ENCODE measurements at places on chromosomes 7 and 10.

GRCh38 chr10:23405540-23405939, 33.3 kb upstream of the OTUD1 start:
- DNase-seq = no peak

DNA sequence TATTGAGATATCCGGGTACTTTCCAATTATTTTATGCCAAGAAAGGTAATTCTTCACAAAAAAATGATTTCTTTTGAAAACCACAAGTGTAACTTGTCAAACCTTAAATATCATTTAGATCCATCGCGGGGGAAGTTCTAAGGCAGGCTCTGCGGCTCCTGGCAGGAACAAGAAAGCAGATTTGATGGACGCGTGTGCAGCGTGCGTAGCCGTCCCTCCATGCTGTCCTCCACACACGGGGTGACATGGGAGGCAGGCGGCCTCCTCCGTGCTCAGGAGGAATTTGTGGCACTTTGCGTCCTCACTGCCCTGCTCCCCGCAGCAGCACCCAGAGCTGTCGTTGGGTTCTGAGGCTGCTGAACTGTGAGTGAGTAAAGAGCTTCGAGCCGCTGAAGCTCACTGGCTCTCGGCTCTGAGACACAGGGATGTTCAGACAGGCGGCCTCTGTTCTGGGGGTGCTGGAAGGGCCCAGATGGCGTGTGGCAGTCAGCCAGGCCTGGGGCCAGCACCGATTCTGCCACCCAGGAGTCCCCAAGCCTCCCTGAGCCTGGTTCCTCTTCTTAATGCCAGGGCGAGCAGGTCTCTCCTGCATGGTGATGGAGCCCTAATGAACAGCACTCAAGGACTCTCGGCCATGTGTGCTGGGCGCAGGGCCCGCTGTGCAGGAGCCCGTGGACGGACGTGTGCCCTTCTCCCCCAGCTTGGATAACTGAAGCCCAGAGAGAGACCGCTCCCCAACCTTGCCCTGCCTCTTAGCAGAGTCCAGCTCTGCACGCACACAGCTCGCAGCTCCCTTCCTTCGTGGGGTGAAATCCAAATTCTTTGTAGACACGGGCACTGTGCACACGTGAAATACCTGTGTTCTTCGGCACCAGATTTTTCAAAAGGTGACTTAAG, 185.4 kb upstream of the SHH start:
- DNase-seq = no peak

GRCh38 chr7:35975851-35976454, 175.1 kb downstream of the SEPTIN7 start:
- DNase-seq = peak; percentile 40

- DNase-seq = no peak
Measured at GRCh38 chr10:46273506-46274477, 13.0 kb upstream of the ANTXRL start.

GRCh38 chr10:5457741-5458140, 41.6 kb downstream of the CALML5 start:
- DNase-seq = no peak

- no peak for DNase-seq
Measured at GRCh38 chr10:26318672-26319071, 102.1 kb downstream of the GAD2 start.

- no peak for DNase-seq
Measured at GRCh38 chr7:16727736-16728135, 25.8 kb upstream of the TSPAN13 start.

DNA sequence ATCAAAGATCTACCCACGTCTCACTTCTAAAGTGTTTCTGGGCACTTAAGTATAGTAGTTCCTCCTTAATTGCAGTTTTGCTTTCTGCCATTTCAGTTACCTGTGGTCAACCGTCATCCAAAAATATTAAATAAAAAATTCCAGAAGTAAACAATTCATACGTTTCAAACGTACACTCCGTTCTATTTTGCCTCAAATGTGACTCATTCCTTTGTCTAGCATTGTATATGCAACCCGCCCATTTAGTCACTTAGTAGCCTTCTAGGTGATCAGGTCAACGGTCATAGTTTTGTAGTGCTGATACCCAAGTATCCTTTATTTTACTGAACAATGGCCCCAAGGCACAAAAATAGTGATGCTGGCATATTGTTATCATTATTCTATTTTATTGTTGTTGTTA, 33.8 kb downstream of the HGF start:
- no peak for DNase-seq

DNA sequence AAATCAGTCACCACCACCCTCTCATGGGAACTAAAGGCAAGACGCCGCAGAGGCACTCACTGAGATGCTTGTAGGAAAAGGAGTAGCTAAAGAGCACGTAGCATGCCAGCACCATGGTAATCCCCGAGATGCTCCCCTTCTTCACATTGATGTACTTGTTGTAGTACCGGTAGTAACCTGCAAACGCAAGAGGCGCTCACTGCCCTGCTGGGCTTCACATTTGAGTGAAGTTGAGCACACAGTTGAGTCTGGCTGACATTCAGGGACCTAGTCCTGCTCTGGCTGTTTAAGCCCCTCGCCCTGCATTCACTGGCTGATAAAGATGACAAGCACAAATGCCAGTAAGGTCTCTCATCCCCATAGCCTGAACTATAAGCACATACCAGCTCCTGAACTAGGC, 6.9 kb downstream of the ATP5MF start:
- no peak for DNase-seq

- DNase-seq = no peak
Measured at GRCh38 chr10:28043941-28044340, 45.1 kb upstream of the ODAD2 start.

GRCh38 chr7:44881610-44882009, 3.7 kb downstream of the PURB start:
- no peak for DNase-seq

- no peak for DNase-seq
Measured at GRCh38 chr10:133010095-133010842, 67.9 kb upstream of the CFAP46 start.

DNA sequence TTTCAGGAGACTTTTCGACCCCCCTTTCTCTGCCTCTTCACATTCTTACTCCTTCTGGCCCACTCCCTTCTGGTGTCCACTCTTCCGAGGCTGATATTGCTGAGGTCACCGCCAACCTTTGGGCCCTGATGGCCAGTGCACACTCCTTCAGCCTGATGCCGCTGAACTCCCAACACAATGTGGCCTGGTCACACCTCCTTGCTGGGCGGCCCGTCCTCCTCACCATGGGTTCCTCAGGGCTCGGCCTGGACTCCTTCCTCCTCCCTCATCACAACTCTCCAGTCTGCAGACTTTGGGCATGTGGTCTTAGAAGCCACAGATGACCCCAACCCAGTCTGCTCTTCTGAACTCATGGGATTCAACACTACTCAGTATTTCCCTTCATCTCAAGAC, 583.0 kb upstream of the MGMT start:
- no peak for DNase-seq

DNA sequence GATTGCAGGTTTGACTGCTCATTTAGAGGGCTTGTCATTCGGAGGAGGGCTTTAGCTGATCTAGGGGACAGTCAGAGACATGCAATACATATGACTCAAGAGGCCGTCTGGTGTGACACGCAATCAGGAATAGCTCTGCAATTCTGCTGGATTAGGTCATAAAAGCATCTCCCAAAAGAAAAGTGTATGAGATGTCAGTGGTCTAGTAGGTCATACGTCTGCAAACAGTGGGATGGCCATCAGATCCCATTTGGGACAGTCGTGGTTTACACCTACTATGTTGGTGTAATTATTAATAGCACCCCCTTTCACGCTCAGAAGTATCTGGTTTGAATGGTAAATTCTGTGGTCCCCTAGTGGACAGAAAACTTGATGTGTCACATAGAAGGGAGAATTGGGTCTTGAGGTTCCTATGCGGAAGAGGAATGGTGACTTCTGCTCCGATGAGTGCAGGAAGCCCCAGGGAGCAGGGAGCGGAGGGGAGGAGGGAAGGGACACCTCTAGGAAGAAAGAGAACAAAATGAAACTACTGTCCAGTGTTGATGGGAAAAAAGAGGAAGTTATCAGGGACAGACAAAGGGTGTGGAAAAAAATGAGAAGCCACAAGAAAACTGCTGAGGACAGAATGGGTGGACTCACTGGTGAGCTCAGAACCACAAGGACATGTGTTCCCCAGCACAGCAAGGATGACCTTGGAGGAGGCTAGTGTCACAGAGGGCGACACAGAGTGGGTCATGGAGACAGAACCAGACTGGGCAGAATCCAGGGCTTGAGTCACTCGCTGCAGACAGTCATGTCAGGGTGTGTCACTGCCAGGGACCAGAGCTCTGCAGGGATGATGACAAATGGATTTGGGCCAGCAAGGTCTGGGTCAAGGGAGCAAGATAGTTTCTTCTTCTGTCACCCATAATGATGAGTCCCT, 59.9 kb downstream of the MAP3K8 start:
- peak; percentile 21 for DNase-seq

GRCh38 chr10:107492389-107492788, 327.9 kb upstream of the SORCS1 start:
- DNase-seq = no peak

DNA sequence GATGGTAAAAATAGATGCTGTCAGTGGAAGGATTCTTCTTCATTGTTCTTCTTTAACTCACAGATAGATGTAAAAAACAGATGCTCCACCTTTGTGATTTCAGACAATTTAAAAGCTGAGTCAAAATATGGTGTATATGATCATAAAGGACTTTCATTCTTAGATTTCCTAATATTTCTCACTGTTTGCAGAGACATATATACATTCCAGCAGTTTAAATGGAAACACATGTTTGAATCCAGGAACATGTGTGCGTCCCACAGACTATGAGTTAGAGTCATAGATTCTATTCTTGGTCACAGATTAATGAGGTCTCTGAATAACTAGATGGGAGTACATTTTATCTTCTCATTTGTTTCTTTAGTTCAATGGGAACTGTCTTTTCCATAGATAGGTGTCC, 109.6 kb downstream of the BICC1 start:
- DNase-seq = no peak

GRCh38 chr10:43068471-43069210, 8.2 kb upstream of the RET start:
- no peak for DNase-seq

- no peak for DNase-seq
Measured at GRCh38 chr7:115493381-115493780, 537.2 kb downstream of the TFEC start.

DNA sequence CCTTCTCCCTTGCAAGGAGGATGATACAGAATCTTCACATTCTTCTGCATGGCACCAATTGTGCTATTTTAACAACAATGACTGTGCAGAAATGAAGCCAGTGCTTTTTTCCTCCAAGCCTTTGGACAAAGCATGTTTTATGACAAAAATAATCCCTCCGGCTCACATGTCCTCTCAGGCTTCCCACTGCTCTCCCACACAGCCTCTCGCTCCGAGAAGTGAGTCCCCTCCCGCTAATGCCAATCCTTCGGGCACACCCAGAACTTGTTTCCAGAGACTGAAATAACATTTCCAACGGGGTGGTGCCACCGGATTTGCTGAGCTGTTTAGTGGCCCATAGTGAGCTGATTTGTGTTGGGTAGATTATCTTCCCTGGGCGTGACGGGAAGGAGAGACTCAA, 35.8 kb downstream of the RBM17 start:
- no peak for DNase-seq

DNA sequence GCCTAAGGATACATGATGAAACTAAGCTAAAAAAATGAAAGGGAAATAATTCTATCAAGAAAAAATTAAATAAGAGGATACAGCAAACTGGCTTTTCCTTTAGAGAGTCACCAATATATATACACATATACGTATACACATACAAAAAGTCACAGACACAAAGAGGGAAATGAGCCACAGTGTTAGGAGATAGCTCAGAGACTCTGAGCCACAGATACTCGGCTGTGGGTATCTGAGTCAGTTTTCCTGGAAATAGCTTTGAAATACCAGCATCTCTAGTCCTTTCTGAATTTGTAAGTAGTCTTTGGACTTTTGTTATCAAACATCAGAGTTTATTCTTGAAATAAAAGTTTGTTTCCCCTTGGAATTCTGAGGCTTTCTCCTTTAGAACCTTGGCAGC, 111.8 kb downstream of the TBXAS1 start:
- no peak for DNase-seq

GRCh38 chr10:88979153-88979562, 11.4 kb upstream of the FAS start:
- peak; percentile 77 for DNase-seq

- DNase-seq = peak; percentile 86
Measured at GRCh38 chr7:132782777-132783640, 206.7 kb upstream of the PLXNA4 start.

GRCh38 chr7:123552641-123553040, 5.0 kb downstream of the NDUFA5 start:
- DNase-seq = no peak

- no peak for DNase-seq
Measured at GRCh38 chr10:36170943-36171501, 528.9 kb upstream of the FZD8 start.

DNA sequence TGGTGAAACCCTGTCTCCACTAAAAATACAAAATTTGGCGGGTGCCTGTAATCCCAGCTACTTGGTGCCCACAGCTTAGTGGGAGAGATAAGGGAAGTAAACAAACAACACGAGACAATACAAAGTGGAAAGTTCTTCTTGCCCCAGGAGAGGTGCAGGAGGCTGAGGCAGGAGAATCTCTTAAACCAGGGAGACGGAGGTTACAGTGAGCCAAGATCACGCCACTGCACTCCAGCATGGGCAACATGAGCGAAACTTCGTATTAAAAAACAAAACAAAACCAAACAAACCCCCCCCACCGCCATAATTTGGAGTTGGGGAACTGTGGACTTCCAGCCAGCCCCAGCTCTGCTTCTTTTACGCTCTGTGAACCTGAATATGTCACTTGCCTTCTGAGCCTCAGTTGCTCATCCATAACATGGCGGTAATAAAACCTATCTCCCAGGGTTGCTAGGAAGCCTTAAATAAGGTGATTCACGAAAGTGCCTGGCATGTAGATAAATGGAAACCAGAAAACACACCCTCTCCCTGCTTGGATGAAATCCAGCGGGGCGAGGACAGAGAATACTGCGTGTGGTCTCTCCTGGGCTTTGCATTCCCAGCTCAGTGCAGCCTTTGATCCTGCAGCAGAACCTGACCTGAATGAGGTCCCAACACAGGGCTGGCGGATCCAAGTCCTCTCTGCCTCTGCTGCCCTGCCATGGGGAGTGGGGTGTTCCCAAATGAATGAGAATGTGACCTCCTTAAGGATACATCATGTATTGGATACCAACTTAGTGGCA, 10.2 kb downstream of the MLXIPL start:
- no peak for DNase-seq

DNA sequence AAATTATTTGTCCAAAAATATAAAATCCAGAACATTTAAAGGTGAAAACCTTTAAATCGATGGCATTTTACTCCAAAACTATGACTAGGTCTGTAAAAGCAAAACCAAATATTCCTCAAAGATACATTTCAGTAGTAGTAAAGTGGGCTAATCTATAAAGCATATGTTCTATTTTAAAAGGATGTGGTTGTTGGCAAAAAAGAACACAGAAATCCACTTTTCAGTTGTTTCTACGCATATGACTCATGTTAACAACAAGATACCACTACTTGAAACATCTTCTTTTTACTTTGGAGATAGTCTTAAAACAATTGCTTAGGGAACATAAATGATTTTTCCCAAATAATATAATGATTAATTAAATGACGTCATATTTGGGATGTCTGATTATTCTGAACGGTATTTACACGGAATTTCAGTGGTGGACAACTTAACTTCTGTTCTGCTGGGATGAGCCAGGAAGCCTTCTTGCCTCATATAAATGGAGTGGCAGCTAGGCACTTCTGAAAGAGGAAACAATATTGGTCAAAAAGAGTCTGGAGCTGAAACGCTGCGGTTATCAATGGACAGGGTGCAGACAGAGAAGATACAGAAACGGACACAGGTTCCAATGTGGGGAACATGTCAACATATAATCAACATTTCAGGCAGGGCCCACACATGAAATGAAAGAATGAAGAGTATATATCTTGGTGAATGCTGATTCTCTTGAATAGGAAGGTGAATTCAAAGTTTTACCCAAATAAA, 78.5 kb downstream of the ETV1 start:
- DNase-seq = no peak
